Fibroblast of mammary gland (primary cell): ENCODE measurements at places on chromosomes 5 and 9.

GRCh38 chr9:3391414-3391813, 134.4 kb downstream of the RFX3 start:
- DNase-seq: no peak

DNA sequence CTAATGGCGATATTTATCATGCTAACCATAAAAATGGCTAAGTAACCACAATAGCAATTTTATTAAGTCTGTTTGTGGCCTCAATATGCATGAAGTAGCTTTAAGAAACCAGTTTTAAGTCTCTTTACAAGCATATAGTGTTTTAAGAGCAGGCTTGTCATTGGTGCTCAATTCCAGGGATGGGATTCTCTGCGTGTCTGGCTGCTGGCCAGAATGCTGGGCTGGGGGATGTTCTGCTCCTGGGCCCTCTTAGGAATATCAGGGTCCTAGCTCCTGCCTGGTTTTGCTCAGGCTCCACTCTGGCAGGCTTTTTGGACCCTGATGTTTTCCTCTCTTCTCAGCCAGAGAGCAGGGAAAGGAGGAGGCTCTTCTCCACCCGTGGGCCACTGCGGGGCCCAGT, 127.2 kb downstream of the PDE8B start:
- DNase-seq: no peak

GRCh38 chr5:9329125-9329524, 216.8 kb downstream of the SEMA5A start:
- no peak for DNase-seq

- no peak for DNase-seq
Observed at GRCh38 chr5:140611020-140611521, 21.9 kb downstream of the CD14 start.

- no peak for DNase-seq
Observed at GRCh38 chr5:67488885-67489284, 292.3 kb upstream of the CD180 start.
